ENCODE measurements at places on chromosomes 6 and 20.

DNA sequence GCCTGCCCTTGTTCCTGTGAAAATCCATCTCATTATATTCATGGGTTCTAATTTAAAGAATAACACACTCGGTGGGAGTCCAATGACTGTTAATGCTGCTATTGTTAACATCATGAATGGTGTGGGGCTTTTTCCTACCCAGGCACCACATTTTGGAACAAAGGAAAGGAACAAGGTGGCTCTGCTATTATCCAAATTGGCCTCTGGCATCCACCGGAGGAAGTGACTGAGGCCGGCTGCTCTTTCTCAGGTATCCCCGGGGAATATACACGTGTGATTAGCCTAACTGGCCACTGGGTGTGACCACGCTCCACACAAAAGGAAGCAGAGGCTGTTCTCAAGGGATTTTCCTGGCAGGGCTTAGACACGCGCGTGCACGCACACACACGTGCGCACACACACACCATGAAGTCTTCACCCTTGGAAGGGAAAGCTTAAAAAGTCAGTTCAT, 601.2 kb upstream of the ARID1B start:
- DNase-seq = no peak

GRCh38 chr6:132054525-132054924, 103.4 kb upstream of the CCN2 start:
- no peak for DNase-seq

- DNase-seq = no peak
These were observed 70.5 kb upstream of the THEMIS start for GRCh38 chr6:127971386-127971785.

DNA sequence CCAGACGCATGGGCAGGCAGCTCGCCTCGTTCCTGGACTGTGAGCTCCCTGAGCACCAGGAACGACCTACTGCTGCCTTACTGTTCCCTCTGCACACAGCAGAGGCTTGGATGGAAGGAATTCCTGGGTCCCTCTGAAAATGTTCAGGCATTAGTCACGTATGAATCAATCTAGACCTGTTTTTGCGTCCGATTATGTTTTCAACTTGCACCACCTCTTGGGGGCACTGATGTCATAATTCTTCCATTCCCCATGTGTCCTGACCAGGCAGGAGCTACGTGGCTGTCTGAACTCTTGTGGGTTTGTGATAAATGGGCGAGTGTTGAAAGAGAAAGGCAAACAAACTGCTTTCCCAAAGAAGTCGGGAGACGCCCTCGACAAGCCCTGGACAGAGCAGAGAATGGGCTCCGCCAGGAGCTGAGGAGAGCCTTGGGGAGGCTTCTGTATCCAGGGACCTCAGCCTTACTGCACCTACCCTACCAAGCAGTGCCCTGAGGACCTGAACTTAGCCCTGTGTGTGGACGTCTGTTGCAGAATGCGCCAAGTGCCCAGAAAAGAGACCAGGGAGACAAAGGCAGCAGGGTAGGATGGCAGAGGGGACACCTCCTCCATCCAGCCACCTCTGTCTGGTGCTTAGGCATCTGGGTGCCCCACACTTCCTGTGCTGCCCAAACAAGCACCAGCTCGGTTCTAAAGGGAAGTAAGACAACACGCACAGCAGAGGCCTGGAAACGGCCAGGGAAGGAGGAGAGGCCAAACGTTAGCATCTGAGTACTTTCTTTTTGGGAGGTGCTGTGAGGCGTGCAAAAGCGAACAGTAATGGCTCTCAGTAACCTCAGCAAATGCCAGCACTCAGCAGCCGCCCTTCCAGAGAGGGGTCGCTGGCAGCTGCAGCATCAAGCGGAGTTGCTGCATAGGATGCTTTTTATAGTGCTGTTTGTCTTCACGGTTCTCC, 124.2 kb downstream of the LY86 start:
- DNase-seq = peak; percentile 85

- DNase-seq = peak; percentile 92
These were observed 13.9 kb downstream of the DEF6 start for GRCh38 chr6:35311390-35312075.

DNA sequence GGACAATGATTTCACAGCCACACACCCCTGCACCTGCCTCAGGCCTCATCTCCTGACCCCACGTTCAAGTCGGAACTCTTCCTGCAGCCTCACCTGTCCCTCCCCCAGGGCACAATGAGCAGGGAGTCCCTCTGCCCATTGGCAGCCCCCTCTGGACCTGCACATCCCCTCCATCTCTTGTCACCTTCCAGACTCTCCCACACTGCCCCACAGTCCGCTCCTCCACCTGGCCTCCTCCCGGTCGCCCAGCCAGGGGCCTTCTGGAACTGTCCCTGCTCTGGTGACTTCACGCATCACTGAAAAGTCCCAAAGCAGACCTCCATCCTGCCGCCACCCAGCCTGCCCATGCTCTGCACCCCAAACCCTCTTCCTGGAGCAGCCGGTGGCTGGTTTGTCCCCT, 4.7 kb downstream of the CTSZ start:
- no peak for DNase-seq

DNA sequence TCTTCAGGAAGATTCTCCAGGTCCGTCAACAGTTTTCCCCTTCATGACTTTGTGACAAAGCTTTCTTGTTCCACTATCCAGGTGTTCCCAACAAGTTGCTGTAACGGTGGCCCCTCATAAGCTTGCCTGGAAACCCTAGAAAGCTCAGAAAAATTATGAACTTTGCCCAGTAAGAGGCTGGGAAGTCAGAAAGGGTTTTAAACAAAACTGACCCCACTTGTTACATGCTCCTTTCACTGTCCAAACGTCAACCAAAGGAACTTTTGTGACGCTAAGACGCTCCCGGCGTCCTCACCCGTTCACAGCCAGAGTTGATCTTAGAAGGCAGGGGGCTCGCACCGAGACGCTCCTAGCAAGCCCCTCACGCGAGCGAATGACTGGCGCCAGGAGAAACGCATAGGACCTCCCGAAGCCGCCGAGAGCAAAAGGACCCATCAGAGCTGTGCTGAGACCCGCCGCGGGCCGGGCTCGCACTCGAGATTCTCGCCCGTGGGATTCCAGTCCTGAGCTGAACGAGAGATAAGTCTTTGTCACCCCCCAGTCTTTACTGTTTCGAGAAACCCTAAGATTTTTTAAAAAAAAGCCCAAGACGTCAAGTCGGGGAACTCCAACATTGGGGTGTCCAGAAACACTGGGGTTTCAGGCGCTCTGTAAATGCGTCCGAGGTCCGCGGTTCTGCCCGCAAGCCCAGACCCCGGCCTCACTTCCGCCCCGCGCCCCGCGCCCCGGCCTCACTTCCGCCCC, 544 bp upstream of the ACAT2 start:
- DNase-seq = peak; percentile 89

GRCh38 chr20:45347297-45347935, 808 bp downstream of the SDC4 start:
- DNase-seq = no peak

DNA sequence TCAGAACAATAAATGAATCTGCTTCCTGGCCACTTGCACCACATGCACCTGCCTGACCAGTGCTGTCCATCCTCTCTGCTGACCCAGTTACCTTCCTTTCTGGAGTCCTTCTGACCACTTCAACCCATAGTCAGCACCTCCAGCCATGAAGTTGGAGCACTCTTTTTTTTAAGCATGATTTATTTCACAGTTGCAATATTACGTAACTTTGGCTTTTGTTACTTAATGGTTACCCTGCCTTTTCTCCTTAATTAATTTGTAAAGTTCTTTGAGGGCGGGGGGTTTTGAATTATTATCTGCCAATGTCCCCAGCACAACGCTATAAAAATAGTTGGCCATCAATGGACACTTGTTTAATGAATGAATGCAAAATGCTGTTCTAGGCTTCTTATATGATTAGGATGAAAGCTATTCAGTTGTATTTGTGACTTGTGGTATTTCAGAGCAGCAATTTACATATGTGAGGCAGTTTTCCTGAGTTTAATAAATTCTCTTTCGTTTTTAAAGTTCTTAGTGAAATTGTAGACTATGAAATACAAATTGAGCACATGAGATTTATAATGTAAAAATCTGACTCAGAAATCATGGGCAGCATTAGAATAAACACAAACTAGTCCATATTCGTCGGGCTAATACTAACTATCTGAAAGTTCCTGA, 180.0 kb downstream of the HS3ST5 start:
- DNase-seq = no peak

- peak; percentile 93 for DNase-seq
These were observed at the start of gene SERPINB6 for GRCh38 chr6:2971420-2972218. Gene SERPINB6 (minus strand): TSS chr6:2971567. CDS start chr6:2959332, 12,235 bp downstream.

DNA sequence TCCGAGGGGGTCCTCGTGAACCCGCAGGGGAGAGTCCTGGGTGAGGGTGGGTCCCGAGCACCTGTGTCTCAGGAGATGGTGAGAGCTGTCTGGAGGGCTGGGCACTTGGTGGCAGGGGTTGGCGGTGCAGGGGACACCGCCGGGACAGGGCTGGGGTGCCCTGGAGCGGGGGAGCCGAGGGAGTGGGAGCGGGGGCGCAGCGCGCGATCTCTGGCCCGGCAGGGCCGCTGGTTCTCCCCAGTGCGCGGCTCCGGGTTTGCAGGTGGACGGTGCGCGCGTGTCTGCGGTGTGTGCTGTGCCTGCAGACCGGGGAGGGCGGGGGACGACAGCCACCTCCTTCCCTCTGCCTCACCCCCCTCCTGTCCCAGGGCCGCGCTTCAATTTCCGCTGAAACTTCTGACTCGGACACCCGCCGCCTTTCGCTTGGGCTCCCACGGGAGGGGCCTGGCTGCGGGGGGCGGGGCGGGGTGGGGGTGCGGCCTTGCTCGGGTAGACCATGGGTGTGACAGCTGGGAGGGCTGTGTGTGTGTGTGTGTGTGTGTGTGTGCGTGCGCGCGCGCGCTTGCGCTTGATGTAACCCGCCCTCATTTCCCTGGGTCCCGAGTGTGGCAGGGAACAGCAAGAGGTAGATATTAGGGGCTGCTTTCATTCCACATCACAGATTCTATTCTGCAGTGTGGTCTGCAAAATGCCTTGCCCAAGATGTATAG, 1.2 kb downstream of the TRIB3 start:
- peak; percentile 96 for DNase-seq

DNA sequence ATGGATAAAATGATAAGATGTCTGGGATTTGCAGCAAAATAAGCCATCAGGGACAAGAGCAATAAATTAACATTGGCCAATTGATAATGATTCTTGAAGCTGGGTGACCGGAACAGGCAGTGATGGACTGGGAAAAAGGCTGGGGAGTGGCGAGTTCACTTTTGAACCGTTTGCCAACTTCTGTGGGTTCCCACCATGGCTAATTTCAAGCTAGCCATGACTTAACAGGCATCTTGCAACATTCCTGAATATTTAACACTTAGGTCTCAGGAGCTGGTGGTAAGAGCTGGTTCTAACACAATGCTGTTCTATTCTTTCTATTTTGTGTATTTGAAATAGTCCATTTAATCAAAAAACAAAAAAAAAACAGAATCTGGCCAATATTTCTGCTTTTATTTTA, 37.6 kb upstream of the CD83 start:
- no peak for DNase-seq

DNA sequence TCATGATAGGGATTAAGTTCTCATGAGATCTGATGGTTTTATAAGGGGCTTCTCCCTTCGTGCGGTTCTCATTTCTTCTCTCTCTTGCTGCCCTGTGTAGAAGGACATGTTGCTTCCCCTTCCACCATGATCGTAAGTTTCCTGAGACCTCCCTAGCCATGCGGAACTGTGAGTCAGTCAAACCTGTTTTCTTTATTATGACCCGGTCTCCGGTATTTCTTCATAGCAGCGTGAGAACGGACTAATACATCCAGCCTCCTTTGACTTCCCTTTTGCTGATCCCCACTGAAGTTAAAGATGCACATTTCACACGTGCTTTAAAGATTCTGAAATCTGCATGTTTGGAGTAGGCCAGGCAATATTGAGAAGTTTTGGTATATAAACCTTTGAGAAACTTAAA, 543.1 kb downstream of the PRKN start:
- DNase-seq = no peak

DNA sequence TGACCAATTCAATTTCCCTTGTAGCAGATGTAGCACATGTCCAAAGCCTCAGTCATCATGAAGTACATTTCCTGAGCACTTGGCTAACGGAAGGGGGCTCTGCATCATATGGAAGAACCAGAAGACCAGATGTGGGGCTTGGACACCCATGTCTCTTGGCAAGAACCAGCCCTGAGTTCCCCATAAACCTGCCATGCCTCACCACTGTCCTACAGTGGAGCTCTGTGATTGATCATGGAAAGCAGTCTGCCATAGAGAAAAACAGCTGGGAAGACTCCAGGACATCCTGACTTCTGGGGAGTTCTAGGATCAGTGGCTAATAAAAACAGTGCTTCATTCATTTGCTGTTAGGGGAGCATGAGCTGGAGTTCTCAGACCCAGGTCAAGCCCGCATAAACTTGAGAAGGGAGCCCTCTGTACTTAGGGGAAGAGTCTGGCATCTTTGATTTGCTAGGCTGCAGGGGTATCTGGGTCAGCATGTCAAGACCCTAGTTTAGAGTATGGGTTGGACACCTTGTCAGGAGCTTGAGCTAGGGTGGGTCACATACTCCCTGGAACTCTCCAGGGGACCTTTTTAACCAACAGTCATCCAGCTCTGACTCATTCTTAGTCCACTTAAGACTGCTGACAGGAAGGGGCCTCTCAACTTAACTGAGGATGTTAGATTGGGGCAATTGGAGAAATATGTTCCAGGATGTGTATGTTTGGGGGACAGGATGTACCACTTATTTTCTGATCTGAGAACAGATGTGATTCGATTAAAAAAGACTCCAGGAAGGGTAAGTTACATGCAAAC, 26.3 kb upstream of the TRAM2 start:
- no peak for DNase-seq

GRCh38 chr6:120960761-120961160, 373.5 kb downstream of the TBC1D32 start:
- no peak for DNase-seq

- DNase-seq = no peak
These were observed 227.0 kb downstream of the BMP2 start for GRCh38 chr20:6994452-6994851.

All from spleen (tissue), 13 donors.